ENCODE measurements at places on chromosomes 3 and 15.

DNA sequence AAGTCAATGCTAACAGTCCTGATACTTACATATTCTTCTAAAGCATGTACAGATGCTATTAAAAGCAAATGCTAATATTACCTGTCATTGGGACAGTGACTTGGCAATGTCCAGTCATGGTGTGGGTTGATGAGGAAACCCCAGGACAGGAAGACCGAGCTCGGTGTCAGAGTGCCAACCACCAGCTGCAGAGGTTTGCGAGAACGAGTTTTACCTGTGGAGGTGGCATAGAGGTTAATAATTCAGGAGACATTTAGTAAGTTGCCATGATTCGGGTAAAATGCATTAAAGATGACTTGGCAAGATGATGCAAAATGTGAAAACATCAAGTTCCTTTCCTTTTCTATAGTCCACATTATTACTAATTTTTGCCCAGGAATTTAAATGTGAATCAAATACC is 94.5 kb downstream of the ABI3BP start:
- no peak for DNase-seq

- no peak for DNase-seq
Observed at GRCh38 chr3:184299488-184300377, 692 bp downstream of the PSMD2 start.

GRCh38 chr3:50375258-50375931 is 16.1 kb upstream of the TMEM115 start:
- DNase-seq, result no peak

- DNase-seq, result no peak
Observed at GRCh38 chr3:82390868-82391267, 629.4 kb upstream of the GBE1 start.

DNA sequence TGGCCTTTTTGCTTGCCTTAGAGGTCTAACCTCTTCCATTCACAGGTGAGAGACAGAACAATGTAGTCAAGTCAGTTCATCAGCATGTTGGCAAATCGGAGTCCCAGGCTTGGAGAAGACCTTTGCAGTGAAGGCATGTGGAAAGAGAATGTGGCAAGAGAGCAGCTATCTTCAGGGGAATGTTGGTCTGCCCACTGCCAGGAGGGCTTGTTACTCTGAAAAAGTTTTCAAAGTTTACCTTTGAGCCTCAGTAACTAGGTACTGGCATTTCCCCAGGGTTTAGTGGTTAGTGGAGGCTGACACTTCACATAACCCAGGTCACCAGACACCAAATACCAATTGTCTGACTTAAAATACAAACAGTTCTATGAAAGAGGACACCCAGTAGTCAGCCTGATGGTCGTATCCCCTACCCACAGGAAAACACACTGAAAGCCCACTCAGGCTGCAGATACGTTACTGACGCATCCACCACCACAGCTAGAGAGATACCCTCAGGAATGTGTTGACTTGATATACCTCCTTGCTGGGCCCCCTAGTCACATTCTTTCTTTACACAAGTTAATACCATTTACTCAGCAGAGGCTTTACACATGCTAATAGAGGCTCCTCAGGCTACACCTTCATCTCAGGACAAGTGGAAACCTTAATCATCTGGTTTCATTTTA is 9.7 kb upstream of the ARID3B start:
- peak; percentile 71 for DNase-seq
